ENCODE measurements at places on chromosomes 4 and X.

DNA sequence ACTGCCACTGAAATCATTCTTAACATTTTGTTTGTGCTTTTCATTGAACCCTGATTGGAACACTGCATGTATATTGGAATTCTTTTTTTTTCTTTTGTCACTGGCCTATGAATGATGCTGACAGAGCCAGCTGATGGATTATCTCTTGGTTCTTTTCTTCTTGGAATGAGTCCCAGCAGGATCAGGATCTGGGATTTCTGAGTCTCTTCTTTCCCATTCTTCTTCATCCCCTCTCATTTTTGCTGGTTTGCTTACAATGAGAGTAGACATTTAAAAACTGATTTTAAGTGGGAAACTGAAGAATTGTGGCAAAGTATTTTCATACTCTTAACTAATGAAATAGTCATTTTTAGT, 9.0 kb downstream of the DCUN1D4 start:
- DNase-seq = no peak

- DNase-seq = no peak
Observed at GRCh38 chr4:184375027-184375426, 99.3 kb downstream of the IRF2 start.

GRCh38 chr4:153428941-153429475, 37.2 kb upstream of the TMEM131L start:
- no peak for DNase-seq

- DNase-seq = no peak
Observed at GRCh38 chr4:70938086-70938485, 35.9 kb downstream of the MOB1B start.

DNA sequence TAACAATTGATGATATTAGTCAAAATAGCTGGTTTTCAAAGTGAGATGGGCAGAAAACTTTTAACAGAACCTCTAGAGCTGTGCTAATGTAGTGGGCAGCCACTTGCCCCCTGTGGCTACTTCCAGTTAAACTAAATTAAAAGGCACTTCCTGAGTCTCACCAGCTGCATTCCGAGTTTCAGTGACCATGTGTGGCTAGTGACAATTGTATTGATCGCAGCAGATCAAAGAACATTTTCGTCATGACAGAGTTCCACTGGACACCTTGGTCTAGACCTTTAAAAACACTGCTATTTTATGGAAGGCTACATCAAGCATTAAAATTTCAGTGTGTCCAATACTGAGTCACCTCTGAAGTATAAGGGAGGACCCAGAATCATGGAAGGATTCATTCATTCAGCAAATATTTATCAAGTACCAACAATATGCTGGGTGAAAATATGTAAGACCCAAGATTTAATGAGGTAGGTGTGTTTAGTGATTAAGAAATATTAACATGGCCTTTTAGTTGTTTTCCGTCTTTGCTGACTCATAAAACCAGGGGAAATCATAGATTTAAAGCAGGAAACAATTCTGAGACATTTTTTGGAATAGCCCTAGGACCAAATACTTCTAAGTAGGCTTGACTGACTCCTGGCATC, 5.1 kb upstream of the FAT1 start:
- no peak for DNase-seq

GRCh38 chr4:156294577-156294976, 340.9 kb upstream of the CTSO start:
- DNase-seq = no peak

- no peak for DNase-seq
Observed at GRCh38 chrX:2251211-2251610, 249.6 kb downstream of the DHRSX start.

- no peak for DNase-seq
Observed at GRCh38 chrX:105565856-105566255, 256.5 kb upstream of the NRK start.

DNA sequence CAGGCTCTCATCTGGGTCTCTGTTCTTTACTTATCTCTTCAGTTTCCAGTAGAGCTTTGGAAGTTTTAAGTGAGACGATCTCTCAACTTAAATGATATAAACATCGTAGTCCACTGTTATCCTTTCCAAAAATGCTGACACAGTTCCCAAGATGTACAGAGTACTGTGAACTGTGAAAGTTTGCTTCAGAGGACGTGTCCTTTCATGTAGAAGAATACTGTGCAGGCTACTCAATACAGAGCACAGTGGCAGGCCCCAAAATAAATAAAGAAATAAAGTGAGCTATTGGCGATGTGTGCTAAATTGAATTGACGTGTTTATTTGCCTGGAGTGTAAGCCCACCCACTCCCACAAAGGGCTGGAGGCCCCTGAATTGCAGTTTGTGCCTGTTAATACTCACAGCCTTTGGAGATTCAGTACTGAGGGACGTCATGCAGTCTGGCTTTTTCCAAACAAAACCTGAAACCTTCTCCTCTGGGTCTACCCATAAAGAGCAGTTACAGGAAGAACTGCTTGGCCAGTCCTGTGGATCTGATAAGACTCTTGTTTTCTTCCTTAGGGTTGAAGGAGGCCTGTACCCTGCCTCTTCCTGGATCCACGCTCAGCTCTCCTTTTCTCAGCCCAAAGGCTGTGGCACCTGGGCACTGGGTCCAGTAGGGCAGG, 66.1 kb downstream of the SOWAHB start:
- no peak for DNase-seq

DNA sequence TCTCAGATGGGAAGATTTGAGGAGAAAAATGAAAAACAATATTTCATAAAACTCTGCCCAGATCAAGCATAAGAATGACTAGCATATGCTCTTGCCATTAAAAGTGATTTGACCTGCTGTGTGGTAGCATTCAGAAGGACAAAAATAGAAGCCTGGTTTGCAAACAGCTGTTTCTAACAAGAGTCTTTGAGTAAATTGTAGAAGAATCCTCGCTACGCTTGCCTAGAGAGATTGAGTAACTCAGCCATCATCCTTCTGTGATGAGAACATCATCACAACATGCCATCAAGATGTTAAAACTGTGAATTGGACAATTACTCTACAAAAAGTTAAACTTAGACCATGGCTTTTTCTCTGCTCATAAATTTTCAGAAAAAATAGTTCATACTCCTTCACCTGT, 168.9 kb upstream of the PUDP start:
- DNase-seq = no peak

- peak; percentile 24 for DNase-seq
Observed at GRCh38 chr4:169009286-169010124, 550 bp downstream of the CBR4 start.

DNA sequence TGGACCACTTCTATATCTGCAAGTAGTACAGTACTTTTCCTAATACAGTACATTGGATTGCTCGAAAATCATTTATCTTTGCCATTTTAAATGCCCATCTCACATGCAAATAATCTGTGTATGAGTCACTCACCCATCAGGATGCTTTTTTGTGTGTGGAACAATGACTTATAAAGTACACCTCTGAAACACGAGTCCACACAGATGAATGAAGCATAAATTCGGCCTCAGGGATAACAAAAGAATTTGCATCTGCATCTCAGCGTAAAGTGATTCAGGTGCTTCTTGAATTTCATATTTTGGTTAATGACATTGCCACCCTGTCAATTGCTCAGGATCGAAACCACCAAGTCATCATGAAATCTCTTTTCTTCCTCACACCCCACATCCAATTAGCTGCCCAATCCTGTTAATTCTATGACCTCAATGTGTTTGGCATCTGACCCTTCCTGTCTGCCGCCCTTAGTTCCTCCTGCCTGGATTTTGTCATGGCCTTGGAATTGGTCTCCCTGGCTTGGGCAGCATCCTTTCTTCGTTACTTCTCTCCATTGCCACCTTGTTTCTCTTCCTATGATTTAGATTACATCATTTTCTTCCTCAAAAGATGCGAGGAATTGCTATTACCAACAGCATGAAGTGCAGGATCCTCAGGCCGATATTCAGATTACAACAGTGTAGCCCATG, 161.6 kb upstream of the MID1 start:
- no peak for DNase-seq

- no peak for DNase-seq
Observed at GRCh38 chr4:4254199-4254598, 6.2 kb upstream of the TMEM128 start.

- no peak for DNase-seq
Observed at GRCh38 chr4:155587766-155588165, 78.9 kb upstream of the GUCY1A1 start.

- no peak for DNase-seq
Observed at GRCh38 chrX:112051576-112051975, 31.0 kb downstream of the TRPC5 start.

DNA sequence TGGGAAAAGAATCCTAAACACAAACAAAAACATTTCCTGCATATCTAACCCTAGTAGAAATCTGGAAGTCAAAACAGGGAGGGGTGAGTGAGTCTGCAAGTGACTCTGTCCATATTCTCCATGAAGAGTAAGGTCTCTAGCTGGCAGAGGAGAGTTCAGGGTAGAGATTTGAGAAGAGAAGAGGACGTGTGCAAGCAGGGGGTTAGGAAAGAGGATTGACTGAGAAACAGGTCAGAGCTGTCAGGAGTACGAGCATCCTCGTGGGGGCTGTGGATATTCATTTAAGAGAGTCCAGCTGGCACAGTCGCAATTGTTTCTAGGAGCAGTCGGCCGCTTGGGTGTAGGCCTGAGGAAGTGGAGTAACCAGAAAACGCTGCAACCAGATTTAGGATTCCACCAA, 27.9 kb downstream of the PROM1 start:
- no peak for DNase-seq

DNA sequence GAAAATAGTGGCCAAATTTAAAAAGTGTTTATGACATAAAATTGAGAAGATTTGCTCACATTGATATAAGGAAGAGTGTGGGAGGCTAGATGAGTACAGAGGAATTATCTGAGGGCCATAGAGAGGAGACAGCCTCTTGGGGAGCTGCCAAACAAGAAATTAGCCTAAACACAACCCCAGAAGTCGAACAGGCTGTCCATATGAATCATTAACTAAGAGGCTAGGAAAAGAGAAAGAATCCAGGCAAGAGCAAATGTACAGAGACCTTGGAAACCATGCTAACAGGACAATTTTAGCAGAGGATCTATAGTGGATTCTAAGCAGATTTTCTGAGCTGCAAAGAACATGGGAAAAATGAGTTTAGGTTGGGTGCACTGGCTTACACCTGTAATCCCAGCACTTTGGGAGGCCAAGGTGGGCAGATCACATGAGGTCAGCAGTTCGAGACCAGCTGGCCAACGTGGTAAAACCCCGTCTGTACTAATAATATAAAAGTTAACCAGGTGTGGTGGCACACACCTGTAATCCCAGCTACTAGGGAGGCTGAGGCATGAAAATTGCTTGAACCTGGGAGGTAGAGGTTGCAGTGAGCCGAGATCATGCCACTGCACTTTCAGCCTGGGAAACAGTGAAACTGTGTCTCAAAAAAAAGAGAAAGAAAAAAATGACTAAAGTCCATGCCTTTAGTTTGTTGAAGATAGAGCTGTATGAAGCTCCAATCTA, 76.1 kb downstream of the NWD2 start:
- DNase-seq = no peak

- no peak for DNase-seq
Observed at GRCh38 chr4:53055274-53055673, 193.2 kb downstream of the RASL11B start.

DNA sequence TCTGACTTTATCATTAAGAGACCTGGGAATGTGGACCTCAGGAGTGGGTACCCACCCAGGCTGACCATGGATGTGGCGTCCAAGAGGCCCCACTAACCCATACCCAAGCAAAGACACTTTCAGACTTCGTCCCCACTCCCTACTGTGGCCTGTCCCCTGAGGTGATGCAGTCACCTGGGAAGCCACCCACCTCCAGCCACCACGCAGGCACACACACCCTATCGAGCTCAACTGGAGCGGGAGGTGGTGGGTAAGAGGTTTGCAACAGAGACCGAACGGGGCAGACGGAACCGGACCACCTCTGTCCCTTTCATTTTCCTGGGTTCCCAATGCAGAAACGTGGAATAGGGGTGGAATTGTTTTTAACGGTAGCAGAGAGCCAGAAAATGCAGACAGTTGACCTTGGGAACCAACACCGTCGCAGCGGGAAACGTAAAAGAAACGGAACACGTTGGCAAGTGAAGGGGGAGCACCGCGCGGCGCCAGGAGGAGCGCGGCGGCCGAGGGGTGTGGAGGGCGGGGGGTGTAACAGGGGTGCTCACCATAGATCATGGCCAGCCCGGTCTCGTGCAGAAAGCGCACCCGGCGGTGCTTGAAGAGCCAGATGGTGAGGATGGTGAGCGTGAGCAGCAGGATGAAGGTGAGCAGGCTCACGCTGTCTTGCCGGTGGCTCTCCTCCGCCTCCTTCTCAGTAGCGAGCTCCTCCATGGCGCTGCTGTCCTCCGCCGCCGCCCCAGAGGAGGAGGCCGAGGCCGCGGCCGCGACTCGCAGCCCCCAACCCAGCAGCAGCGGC, 559 bp downstream of the SLC9A7 start:
- DNase-seq = no peak

- peak; percentile 71 for DNase-seq
Observed at GRCh38 chr4:106315968-106316772, at the start of the genes AIMP1 and TBCK. Gene AIMP1 (plus strand): TSS chr4:106316550. CDS start chr4:106325010, 8,460 bp downstream. Gene TBCK (minus strand): TSS chr4:106316209. CDS start chr4:106308960, 7,249 bp downstream.

- DNase-seq = no peak
Observed at GRCh38 chrX:9110808-9111207, 76.9 kb upstream of the FAM9B start.

DNA sequence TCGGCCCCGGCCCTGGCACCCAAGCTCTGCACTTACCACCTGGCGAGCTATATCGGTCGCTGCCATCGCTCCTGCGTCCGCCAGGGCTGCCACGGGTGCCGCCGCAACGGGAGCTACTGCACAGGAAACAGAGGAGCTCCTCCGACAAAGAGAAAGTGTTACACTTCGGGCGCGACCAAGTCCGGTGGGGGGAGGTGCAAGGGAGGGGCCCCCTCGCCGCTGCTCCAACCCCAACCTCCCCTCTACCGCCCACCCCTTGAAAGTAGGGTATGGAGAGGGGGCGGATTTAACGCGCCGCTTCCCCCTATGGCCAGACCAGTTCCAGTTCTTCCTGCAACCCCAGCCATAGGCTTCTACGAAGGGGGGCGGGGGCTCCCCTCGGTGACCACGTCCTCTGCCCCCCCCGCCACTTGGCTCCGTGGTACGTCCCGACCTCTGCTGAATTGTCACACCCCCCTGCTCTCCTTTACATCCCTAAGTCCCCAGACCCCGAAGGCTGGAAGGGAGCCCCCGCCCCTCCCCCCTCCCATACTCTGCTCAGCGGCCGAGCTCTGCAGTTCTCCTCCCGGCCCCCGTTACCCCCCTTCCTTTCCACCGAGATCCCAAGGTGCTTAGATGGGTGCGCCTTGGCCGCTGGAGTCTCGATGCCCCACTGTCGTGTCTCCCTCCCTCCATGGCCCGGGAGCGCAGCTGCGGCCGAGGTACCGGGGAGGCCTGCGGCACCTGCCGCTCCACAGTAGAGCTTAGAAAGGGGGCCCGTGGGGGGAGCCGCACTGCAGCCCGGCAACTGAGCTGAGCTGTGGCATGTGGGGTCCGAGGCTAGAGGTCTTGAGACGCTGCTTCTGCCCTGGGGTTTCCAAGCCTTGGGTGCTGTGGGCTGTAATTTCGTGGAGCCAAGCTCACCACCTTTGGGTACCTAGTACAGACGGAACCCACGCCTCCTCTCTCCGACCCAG, at the start of gene SEPTIN6:
Gene SEPTIN6 (minus strand): TSS at position 129 of the 956 bp plus-strand sequence. CDS start 63 bp downstream, at position 66.
- DNase-seq = peak; percentile 40

DNA sequence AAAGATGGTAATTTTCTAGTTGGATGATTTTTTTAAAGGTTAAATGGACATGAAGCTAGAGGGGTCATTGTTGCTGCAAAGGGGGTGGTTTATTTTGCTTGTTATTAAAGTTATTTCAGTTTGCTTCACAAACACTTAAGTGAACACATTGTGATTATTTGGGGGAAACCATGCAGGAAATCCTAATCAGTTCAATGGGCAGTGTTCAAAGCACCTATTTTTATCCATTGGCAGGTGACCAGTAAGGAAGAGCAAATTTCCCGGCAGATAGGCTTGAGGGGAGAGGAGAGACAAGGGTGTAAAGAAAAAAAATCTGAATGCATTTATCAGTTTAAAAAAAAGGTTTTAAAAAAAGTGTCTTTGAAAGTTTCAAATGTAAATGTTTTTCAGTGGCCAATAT, 17.6 kb downstream of the GPR174 start:
- no peak for DNase-seq
